ENCODE measurements at places on chromosomes 16 and 17.

GRCh38 chr17:50908860-50909764 lies 43.0 kb upstream of the TOB1 start:
- DNase-seq: no peak

DNA sequence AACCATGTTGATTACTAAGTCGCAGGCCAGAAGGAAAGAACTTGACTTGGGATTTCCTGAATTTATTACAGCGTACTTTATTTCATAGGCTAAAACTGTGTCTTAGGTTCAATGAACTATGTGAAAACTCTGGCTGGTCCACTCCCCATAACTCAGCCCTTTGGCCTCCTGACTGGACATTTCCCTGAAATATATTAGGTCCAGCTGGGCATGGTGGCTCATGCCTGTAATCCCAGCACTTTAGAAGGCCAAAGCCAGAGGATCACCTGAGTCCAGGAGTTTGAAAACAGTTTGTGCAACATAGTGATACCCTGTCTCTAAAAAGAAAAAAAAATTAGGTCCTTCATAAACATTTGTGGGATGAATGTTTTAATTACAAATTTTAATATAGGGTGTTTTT lies 97.0 kb downstream of the CYLD start:
- DNase-seq: no peak

- DNase-seq: peak; percentile 73
Measured at GRCh38 chr17:32141258-32141657, 1.0 kb upstream of the RHOT1 start.

- DNase-seq: no peak
Measured at GRCh38 chr16:19555938-19556771, 652 bp downstream of the VPS35L start.

DNA sequence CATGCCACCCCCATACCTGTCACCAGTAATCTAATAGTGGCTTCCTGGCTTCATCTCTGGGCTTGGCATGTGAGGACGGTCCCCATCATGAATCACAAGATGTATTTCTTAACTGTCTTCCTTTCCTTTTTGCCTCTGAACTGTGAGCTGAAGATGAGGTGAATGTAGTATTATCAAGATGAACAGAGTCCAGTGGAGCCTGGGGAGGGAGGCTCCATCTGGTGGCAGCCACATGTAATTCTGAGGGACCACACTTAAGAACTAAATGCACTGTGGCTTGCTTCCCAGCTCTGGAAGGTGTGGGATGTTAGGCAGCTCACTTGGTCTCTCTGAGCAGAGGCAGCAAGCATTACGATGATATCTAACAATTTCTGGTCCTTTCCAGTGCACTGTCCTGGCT lies 354.9 kb upstream of the ASIC2 start:
- no peak for DNase-seq

DNA sequence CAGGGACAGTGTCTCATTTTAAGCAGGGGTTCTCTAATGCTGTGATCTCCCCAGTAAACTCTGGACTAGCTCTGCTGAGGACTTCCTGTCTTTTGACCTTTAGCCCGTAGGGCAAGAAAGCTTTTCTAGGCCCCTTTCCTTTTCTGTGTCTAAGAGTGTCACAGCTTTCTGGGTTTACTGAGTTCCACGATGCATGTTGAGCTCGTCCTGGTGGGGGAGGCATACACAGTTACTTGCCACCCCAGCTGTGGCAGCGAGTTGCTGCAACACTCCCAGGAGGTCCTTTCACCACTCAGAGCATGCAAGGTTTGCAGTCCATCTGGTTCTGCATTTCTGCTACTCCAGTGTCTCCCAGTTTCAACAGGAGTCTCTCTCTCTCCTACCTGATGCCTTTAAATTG lies 23.7 kb downstream of the NOD2 start:
- no peak for DNase-seq

GRCh38 chr16:17072104-17072503 lies 398.7 kb downstream of the XYLT1 start:
- DNase-seq: no peak

DNA sequence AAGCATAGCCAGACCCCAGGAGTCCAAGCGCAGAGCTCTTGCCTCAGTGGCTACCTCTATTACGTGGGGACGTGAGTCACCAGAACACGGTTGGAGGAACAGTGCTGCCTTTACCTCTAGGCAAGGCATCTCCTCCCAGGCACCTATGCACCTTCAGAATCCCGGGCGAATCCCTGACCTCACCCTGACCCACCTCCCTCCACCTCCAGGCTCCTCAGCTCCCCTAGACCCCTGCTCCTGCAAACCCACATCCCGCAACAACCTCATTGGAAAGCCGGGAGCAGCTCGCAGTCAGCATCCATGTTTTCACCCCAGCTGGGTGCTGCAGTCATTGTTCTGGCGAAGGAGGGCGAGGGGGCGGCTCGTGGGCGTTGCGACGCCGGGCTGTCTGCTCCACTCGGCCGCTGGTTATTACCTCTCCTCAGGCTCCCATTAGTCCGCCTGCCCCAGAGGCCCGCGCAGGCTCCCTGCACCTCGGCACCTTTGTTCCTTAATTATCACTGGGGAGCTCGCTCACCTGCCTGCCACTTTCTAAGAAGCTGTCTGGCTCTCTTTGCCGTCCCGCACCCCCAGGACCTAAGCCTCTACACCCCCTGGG lies 24.6 kb upstream of the DLX4 start:
- DNase-seq: no peak

DNA sequence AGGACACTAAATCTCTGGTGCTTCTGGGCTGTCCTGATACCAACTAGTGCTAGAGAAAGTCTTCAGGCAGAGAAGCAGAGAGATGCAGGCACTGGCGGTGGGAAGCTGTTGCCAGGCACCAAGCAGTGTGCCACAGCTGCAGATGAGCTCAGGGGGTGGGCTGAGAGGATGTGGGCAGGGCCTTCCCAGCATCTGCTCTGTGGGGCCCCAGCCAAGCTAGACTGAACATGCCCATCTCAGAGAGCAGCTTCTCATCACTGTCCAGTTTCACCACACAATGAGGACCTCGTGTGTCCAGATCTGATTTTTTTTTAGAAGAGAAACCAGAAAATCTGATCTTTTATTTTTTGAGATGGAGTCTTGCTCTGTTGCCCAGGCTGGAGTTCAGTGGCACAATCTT lies 17.1 kb downstream of the PSKH1 start:
- DNase-seq: peak; percentile 19

GRCh38 chr16:87692756-87693155 lies 73.0 kb downstream of the KLHDC4 start:
- DNase-seq: no peak

DNA sequence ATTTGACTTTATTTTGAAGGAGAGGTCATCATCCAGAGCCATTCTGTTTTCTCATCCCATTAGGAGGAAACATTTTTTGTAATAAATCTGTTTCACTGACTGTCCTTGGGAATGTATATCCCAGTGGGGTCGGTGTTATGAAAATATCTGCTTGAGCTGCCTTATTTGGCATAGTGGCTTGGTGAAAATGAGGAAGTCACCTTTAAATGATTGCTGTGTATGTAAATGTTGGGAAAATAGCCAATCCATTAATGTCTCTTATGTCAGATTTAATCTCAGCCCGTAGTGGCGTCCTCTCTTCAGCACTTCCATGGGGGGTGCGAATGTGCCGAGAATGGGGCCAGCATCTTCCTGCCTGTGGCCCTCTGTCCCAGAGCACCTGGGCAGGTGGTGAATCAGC lies 57.6 kb downstream of the BANP start:
- DNase-seq: no peak

- peak; percentile 5 for DNase-seq
Measured at GRCh38 chr16:16861546-16861945, 482.6 kb downstream of the NPIPA7 start.

- DNase-seq: no peak
Measured at GRCh38 chr16:64870859-64871258, 251.0 kb downstream of the CDH11 start.

DNA sequence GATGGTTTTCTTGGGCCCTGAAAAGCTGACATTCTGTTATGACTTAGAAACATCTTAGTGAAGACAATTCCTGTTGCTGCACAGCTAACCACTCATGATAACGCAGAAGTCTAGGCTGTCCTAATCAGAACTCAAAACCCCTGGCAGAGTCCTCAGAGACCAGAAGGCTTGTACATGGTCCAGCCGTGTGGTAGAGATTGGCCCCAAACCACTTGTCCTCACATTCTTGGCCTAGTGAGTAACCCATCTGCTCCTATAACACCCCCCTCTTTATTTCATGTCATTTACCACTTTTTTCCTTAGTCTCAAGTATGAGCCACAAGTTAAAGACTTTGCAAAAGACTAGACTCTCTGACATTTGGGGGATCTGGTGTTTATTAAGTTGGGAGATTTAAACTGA lies 116.5 kb upstream of the ADAMTS18 start:
- DNase-seq: no peak

- DNase-seq: no peak
Measured at GRCh38 chr17:66779237-66779606, 55.7 kb upstream of the CACNG5 start.

- DNase-seq: no peak
Measured at GRCh38 chr17:43457362-43457692, 26.4 kb upstream of the DHX8 start.

- no peak for DNase-seq
Measured at GRCh38 chr16:27347930-27348685, 34.3 kb downstream of the IL4R start.

DNA sequence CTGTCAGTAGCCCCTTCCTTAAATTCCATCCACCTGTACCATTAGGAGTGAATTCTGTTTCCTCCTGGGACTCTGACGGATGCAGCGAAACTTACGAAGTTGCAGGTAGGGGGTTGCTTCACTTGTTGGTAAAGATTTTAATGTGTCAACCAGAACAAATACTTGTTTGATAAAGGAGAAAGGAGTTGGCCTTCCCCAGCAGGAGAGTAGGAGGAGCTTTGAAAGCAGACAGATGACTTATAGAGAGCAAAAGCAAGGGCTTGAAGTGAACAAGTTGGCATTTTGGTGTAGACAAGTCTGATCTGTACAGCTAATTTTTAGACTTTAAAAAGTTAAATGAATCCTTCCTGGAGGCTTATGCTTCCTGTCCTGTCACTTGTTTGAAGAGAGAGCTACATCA lies 38.1 kb upstream of the PMFBP1 start:
- no peak for DNase-seq

All from AG04449 (cell line).